ENCODE measurements at places on chromosomes 7 and 10. TPM values are rescaled to one million over a fixed set of nuclear protein-coding genes. Genes with fewer than 3 reads are reported as not detected.

GRCh38 chr10:103818765-103819374 is 36.5 kb downstream of the SH3PXD2A start:
- no peak for DNase-seq

The OPN1SW gene
- total RNA-seq, result not detected

DNA sequence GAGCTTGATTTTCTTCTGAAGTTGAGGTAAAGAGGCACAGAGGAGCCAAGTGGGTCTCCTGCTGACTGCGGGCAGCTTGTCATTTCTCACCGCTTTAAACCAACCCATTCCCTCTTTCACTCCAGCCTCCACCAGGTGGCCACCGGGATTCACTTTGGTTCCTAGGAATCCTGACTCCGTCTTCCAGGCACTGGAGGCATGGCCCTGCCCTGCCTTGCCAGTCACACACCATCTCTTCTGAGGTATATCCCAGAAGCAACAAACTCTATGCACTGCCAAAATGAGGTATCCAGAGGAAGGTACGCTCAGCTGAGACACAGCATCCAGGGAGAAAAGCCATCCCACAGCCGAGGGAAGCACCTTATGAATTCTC is 280.8 kb downstream of the TNS3 start:
- DNase-seq, result no peak

DNA sequence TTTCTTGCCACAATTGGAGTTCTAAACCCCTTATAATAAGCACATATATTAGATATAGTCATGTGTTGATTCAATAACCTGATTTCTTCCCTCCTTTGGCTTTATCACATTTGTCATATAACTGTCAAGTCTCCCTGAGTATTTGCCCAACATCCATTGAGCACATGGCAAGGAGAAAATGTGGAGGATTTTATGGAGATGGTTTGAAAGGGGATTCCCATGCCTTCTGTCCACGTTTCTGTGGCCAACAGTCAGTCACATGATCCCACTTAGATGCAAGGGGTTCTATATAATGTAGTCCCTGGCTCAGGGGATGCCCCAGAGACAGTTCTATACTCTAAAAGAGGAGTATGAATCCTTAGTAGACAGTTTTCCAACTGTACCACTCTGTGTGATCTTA is 577.7 kb downstream of the NRG3 start:
- no peak for DNase-seq

The SPDYE9 gene
- total RNA-seq, result not detected

DNA sequence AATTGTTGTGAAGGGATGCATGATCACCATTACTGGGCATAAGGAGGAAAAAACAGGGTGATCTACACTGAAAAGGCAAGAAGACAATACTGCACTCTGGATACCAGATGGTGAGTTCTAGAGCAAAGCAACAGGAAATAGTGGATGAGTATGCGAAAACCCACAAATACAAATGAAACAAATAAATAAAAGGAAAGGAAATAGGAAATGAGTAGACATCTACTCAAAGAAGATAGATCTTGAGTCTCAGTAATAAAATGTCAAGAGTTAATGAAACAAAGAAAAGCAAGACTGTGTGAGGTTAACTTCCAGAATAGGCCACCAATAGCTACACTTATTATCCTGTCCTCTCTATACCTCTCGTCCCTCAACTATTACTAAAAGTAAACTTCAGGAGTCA is 11.7 kb downstream of the ORC5 start:
- no peak for DNase-seq

GRCh38 chr10:22700489-22700888 is 13.9 kb downstream of the PIP4K2A start:
- no peak for DNase-seq

DNA sequence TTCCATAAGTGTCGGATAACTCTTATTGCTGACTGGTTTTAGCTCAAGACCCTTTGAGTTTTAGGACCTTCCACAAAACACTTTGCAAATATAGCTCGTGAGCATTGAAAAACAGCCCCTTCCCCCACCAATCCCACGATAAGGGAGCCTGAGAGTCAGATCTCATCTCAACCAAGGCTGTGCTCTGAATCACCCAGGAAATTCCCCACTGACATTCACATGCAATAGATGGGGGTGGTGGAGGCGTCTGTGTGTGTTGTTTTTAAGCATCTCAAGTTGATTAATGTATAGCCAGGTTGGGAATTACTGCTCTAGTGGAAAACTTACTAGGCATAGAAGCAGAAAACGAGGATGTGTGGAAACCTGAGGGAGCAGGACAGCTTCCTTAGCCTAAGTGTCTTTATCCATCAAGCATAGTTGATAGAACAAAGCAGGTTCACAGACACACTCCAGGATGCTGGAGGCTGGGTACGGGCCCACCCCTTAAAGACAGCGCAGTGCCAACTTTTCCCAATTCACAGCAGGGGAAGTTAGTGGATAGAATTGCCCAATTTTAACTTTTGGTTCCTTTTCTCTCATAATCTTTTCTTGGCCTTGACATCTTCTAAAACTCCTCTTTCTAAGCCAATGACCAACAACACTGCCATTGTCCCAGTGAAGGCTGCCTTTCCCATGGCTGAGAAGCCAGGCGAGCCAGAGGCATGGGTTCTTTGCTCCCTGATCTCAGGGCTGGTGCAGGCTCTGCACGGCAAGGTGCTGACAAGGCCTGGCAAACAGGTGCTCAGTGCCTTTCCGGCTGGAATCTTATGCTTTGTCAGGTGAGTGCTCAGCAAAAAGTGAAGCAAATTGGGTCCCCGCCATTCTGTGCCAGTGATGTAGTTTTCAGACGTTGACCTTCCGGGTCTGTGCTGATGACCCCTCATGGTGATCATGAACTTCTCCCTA is 98.5 kb upstream of the INSIG1 start:
- DNase-seq, result peak; percentile 38

- no peak for DNase-seq
Observed at GRCh38 chr10:30759423-30759822, 129.9 kb upstream of the LYZL2 start.

DNA sequence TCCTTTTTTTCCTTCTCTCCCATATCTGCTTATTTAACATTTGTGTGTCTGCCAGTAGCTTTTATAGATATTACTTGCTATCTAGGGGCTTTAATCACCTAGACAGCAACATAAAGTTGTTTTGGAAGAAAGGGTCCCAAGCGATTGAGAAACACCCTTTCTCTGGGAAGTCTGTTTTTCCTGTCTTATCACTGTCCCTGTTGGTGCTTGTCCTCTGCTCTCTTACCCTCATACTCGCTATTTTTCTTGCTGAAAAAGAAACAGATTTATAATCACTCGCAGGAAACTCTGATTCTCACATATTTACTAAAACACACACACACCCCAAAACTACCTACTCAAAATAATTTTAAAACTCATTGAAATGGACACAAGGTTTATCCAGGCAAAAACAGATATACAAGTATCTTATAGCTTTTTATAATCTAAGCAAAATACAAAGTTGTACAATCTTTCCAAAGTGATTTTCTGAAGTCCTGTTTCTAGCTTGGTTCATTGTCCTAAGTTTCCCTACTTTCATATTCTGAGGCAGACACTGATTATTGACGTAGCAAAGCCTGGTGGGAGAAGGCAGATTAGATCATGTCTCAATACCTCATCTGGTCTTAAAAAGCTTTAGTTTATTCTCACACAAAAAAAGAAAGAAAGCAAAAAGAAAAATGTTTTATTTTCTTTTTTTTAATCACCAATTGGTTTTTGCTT is 157.3 kb downstream of the CACNA2D1 start:
- no peak for DNase-seq

DNA sequence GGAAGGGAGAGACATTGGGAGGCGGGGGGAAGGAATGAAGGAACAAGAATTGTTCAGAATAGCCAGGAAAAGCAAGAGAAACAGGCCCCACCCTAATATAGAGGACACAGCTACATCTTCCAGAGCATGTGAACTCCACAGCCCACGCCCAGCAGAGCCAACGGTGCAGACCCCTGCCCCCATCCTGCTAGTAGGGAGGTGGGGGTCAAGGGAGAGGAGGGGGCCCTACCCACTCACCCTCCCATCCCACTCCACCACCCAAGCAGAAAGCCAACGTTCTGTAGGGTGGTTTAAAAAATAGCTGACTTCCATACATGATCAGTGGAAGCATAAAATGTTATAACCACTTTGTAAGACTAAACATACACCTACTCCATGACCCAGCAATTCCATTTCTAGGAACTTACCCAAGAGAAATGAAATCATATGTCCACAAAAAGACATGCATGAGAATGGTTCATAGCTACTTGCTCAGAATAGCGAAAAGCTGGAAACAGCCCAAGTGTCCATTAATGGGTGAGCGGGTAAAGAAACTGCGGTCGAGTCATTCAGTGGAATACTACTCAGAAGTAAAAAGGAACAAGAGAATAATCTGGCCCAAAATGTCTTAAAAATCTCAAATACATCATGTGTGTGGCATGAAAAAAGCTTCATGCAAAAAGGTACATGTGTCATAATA is 31.8 kb downstream of the CTBP2 start:
- DNase-seq, result no peak

DNA sequence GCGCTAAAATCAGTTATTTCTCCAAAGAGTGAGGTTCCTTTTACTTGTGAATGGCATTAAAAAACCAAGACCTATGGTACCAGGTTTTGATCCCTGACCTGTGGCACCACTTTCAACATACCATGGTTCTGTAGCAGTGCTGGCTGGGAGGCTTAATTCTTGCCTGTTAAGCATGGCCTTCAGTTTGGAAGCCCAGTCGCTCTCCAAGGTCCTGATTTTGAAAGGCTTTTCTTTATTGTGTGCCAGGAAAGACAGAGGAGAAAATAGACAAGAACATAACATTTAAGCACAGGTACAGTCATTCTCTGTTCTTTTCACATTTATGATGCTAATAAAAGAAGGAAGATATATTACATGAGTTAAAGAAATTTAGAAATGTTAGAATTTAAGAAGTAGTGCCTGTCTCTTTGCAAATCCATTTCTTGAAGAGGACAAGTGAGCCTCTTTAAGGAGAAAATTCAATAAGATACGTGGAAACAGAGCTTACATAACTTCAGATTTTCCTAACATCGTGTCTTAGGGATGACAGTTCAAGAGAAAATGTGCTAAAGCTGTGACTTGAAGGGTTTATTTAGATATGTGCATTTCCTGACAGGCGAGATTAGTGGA is 357.6 kb downstream of the DPP6 start:
- no peak for DNase-seq

GRCh38 chr10:100518761-100519241 is 860 bp downstream of the SEC31B start:
- DNase-seq, result peak; percentile 47

GRCh38 chr7:158015403-158016179 is 572.0 kb downstream of the PTPRN2 start:
- no peak for DNase-seq

The UCMA gene
- not detected for total RNA-seq

DNA sequence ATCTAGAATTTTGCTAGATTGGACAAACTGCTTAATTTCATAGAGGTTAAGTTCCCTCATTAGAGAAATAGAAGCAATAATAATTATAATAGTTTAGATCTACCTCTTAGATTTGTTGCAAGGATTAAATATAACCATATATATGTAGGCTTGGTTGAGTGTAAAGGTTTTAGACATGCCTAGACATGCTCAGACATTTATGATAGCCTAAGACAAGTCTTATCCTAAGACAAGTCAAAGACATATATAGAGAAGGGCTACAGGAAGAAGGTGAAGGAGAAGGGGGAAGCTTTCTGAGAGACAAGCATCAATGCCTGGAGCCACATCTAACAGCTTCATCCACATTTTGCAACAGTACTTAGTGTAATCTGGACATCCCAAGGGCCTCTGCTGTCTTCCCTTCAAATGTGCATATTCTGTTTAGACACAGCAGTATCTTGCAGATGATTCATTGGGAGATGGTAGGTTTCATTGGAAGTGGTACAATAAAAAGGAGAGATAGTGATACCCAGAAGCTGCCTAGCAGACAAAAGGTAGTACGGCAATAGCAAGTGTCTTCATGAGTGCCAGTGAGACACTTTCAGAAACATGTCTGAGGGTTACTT is 146.5 kb downstream of the HGF start:
- no peak for DNase-seq

DNA sequence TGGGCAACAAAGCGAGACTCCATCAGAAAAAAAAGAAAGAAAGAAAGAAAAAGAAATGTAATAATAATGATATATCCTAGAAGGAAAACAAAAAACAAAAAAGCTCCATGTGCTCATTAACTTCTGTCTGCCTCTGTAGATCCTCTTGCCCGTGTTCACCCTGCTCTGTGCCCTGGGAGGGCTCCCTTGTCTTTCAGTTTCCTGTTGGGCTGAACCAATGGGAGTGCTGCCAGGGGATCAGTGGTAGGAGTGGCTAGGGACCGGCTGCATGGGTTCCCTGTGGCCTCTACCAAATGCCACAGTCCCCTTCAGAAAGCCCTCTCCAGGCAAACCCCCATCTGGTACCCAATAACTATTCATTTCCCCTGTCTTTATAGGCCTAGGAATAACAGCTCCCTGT is 51.8 kb upstream of the PARD3 start:
- no peak for DNase-seq

The SLC18A3 gene
- total RNA-seq, result not detected

- DNase-seq, result peak; percentile 28
Observed at GRCh38 chr7:76267107-76267893, 35.2 kb upstream of the HSPB1 start.

DNA sequence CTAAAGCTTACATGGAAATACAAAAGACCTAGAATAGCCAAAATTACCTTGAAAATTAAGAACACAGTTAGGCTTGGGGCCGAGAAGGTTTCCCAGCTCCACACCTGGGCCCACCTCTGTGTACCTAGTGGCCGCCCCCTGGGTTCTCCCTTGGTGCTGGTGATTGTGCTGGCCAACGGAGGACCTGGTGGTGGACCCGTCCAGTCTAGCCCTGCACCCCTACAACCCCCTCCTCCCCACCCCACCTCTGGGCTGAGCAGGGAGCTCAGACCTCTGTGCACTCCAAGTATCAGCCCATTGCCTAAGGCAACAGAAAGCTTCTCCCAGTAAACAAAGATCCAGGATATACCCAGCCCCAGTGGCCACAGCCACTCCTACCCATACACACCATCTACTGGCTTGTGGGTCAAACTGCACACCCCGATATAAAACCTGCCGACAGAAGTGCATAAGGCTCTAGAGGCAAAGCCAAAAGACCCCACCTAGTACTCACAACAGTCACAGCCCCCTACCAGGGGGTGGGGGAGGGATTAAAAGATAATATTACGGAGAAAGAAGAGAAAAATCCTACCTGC is 105.0 kb upstream of the DIP2C start:
- DNase-seq, result no peak

The AIFM2 gene
- total RNA-seq, result 9.6 TPM

GRCh38 chr7:95476072-95476847 is 9.5 kb upstream of the ASB4 start:
- DNase-seq, result no peak

The ABCC2 gene
- total RNA-seq, result 0.70 TPM

The SORBS1 gene
- 0.64 TPM for total RNA-seq

The TRPV5 gene
- total RNA-seq, result not detected

The PNLIPRP3 gene
- not detected for total RNA-seq

DNA sequence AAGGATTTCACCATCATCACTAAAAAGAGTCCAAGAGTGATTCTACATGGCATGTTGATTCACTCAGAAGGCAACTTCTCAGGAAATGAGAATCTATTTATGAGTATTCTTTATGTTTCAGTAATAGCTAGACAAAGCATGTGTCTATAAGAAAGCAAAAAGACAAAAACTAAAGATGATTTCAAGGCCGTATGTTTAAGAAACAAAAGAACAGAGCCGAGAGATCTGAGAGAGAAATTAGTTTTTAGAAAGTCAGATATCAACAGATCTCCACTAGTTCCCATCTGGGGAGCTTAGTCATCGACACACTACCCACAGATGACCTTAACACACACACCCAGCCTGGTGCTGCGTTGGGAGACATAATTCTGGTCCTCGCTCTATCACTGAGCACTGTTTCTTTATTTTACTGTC is 21.0 kb downstream of the PIP4K2A start:
- DNase-seq, result peak; percentile 32

Data from activated naive CD8-positive, alpha-beta T cell treated with anti-CD3 and anti-CD28 coated beads for 36 hours (primary cell).